ENCODE measurements at places on chromosomes 6 and 20.

GRCh38 chr6:170221052-170221752 lies 69.7 kb downstream of the DLL1 start:
- DNase-seq: no peak

GRCh38 chr6:1670711-1671462 lies 61.2 kb downstream of the FOXC1 start:
- DNase-seq: no peak

DNA sequence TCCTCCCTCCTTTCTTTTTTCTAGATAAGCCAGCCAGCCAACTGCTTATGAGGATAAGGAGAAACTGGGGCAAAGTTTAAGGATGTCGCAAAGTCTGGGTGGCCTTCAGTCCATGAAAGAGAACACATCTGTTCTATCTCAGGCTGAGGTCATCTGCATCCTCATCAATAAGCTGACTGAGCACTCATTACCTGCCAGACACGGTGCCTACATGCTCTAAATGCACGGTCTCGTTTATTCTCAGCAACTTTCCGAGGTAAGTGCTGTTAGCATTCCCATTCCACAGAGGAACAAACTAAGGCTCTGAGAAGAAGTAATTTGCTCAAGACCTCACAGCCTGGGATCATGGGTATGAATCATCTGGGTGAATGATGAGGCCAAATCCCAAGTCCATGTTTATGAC lies 133.1 kb downstream of the BCAS1 start:
- DNase-seq: no peak

GRCh38 chr6:12334526-12335130 lies 44.5 kb downstream of the EDN1 start:
- DNase-seq: no peak

DNA sequence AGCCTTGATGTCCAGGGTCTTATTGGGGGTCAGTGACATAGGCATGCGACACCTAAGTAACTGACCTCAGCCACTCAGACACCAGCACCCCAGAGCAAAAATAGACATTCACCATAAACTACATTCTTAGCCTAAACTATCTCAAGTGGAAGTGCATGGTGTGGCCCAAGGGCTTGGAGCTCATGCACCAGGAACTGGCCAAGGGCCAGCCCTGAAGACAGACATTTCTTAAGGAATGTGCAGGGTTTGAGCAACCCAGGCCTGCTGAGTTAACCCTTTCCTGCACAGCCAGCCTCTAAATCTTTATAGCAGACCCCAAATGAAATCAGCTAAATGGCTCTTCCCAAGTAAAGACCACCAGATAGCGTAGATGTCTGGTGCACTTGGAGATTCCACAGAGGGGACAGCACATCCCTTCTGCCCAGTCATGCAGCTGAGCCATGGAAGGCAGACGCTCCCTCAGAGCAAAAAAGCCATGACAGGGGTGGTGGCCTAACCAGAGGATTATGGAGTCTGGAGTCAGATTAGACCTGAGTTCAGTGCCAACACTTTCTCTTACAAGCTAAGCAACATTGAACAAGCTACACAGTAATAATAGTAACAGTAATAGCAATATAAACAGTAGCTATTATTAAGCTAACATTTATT lies 222.6 kb downstream of the ZMYND8 start:
- DNase-seq: no peak

DNA sequence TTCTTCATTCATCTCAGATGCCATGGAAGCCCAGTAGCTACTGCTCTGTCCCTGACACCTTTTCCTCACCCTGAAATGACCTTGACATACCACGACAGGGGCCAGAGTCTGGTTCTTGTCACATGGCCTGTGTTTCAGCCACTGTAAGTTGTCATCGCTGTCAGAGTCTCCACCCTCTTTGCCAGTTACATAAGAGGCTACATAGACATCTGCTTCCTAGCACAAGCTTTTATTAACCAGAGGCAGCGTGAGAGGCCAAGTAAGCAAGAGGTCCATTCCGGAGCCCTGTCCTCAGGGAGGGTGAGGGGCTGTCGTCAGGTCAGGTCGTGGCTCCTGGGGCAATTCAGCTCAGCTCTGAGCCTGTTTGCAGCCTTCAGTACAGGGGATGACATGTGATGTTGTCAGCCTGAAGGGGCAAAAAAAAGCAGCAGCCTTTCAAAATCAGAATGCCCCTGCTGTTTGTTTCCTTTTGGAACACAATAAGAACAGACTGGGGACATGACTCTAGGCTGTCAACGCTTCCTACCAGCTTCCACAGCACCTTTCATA lies 146.3 kb downstream of the MTFR2 start:
- peak; percentile 34 for DNase-seq

DNA sequence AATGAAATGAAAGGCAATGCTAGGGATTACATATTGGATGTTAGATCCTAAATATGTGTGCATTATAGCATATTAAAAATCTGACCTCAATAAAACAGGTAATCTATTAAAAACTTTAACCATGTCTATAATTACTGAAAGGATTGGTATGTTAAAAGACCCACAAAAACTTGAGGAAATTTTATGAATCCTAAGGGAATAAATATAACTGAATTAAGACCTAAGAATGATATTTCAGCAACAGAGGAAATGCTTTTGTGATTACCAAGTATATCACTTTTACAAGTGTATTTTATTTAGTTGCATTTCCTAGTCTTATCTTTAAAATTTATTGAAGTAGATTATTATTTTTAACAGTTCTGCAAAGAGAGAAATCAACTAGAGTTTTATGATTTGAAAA lies 571.5 kb downstream of the HDGFL1 start:
- no peak for DNase-seq

DNA sequence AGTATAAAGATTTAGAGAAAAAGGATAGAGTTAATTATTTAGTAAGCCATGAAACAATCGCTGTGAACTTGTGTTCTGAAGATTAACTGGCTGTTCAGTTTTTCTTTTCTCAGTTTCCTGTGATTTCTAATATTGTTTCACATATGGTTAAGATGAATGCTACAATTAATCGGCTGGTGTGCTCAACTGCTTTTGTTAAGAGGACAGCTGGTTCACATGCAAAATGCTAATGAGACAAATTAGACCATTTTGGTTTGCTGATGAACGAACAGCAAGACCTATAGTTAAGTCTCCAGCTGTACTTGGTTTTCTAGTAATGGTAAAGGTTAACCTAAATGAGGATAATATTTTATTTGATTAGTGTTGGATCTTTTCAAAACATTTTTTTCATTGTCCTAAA lies 10.8 kb upstream of the NHSL1 start:
- no peak for DNase-seq

DNA sequence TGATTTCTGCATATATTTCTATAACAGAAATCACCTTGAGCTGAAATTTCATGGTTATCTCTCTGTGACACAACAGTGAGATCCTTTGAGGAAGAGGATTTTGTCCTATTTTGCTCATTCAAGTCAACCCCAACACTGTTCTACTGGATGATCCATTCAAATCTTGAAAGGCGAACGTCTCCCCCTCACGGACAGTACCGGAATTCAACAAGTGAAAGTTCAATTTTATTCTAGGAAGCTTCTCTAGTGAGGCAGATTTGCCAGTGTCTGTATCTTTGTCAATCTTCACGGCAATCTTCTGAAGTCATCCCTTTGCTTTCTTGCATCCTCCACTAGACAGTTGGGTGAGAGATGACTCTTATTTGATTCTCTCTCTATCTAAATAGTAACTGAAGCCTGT lies 91.7 kb upstream of the PDE7B start:
- DNase-seq: no peak

GRCh38 chr20:50543326-50543725 lies 33.1 kb downstream of the PTPN1 start:
- no peak for DNase-seq

DNA sequence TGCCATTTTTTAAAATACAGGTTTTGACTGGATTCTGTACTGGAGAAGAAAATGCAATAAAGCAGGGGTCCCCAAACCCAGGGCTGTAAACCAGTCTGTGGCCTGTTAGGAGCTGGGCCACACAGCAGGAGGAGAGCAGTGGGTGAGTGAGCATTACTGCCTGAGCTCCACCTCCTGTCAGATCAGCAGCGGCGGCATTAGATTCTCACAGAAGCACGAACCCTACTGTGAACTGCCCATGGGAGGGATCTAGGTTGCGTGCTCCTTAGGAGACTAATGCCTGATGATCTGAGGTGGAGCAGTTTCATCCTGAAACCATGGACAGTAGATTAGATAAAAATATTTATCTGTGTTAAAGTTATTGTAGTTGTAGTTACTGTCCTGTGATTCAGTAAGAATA lies 21.1 kb upstream of the FBXO9 start:
- DNase-seq: peak; percentile 6

DNA sequence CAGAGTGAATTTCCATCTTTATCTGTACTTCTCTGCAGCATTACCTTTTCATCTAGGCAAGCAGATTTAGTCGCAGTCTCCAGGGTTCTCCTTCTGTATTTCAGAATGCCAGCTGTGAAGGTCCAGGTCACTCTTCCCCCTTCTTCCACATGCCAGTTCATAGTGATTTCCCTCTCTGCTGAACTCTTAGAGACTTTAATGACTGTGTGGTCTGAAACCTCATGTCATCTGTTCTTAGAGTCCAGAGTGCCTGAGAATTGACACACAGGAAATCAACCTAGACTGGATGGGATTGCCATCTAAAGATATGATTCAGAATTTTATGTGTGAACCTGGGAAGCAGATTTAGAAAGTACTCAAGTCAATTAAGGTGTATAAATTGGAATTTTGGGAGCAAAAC lies 248.1 kb downstream of the TPBG start:
- no peak for DNase-seq

- no peak for DNase-seq
Measured at GRCh38 chr6:142476452-142476851, 174.6 kb downstream of the ADGRG6 start.

- no peak for DNase-seq
Measured at GRCh38 chr6:137166247-137167098, 7.0 kb downstream of the IL22RA2 start.

DNA sequence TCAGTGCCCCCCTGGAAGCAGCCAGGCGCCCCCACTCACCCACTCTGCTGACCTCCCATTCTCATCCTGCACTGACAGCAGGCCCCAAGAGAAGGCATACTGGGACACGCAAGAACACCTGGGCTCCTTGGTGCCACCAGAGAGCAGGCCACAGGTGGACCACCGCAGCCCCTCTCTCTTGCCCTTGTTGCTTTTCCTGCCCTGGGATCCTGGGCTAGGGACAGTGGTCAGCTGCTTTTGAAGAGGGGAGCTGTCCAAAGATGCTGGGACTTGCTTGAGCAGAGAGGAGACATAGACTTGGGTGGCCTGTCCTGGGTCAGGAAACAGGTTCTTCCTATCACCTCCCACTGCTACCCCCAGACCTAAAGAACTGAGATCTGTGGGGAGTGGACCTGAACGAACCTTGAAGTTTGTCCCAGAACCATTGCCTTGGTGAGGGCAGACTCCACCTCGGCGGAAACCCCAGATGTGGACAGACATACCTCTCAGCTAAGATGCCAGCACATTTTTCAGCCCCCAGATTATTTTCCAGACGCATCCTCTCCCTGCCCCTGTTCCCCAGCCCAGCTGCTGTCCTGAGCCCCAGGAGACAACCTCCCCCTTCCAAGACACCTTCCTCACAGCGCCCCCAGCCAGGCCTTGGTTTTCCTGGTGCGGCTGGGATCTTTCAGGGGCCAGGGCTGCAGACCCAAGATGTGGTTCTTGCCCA lies 1.1 kb downstream of the GLP1R start:
- no peak for DNase-seq

- DNase-seq: no peak
Measured at GRCh38 chr6:111254779-111255166, 167.5 kb downstream of the SLC16A10 start.

- no peak for DNase-seq
Measured at GRCh38 chr6:13396241-13396792, 68.0 kb upstream of the TBC1D7 start.

DNA sequence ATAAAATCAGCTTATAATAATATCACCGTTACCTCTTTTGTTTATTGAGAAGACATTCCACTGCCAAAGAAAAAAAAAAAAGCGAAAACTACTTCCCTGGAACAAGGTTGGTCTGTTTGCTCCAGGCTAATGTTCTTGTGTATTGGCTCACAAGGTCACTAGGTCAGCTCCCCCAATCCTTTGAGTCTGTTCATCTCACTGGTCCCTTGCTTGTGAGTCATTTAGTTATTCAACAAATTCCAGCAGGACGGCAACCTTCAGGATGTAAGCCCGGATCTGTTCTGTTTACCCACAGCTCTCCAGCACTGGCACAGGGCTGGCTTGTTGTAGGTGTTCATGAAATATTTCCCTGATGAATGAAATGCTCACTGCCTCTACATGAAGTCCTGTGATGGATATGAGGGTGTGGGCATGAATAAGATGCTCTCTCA lies 3.3 kb downstream of the ARHGAP40 start:
- no peak for DNase-seq

- no peak for DNase-seq
Measured at GRCh38 chr6:159061805-159062563, 17.2 kb upstream of the TAGAP start.

Measured in nucleus accumbens (tissue), 56 donors.